CD4-positive, alpha-beta T cell (primary cell): ENCODE measurements at places on chromosomes 5 and 9.

DNA sequence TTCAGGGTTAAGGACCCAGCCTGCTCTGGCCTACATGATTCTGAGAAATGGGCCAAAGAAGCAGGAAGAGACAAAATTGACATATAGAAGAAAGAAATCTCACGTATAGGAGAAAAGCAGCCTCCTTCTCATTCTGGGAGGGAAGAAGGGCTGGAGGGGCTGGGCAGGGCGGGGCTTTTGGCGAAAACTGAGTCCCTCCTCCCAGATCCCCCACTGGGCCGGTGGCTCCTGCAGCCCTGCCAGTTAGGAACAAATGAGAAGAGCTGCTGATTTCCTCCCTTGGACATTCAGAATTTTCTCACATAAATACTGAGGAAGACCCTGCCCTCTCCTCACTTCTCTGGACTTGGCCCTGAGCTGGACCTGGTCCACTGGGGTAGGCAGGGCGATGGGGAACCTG lies at the start of gene WNT8A:
Gene WNT8A (plus strand): TSS at position 332 of the 400 bp plus-strand sequence. CDS start 95 bp downstream, outside the sequence.
- no peak for DNase-seq

GRCh38 chr5:61053937-61054336 lies 108.3 kb downstream of the SMIM15 start:
- no peak for DNase-seq

GRCh38 chr5:55994495-55994997 lies at the start of gene IL6ST:
Gene IL6ST, minus strand, starts transcription at chr5:55994963. Its CDS starts 18,685 bp downstream, at chr5:55976278.
- DNase-seq = peak; percentile 37

- DNase-seq = peak; percentile 35
Measured at GRCh38 chr5:149581192-149581861, at the start of gene ARHGEF37. Gene ARHGEF37, plus strand, starts transcription at chr5:149581498. Its CDS starts 16,272 bp downstream, at chr5:149597770.

DNA sequence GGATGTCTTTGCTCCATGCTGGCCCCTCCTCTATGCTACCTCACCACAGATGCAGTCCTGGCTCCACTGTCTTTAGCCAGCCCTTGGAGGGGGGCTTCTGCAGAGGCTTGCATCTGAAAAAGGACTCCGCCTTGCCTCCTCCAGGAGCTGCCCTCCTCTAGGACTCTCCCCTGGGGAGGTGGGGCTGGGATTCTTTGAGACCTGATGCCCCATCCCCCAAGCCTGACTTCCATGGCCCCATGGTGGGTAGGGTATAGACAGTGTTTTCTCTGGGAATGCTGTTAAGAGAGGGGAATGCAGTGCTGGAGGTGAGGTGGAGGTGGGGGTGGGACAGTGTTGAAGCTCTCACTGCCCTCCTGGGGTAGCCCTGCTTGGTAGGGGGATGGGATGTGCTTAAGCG lies 14.3 kb downstream of the JADE2 start:
- no peak for DNase-seq

DNA sequence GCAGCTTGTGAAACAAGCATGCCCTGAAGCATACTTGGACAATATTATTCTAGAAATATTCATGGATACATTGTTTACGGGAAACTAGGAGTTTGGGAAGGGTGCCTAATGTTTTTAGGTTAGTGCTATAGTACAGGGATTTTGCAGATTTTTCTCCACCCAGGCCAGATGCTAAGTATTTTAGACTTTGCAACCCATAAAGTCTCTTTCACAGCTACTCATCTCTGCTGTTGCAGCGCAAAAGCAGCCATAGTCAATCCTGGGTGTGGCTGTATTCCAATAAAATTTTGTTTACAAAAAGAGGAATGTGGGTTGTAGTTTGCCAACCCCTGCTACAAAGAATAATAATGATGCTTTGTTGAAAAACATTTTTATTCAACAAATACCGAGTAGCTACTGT lies 106.2 kb downstream of the CEMIP2 start:
- DNase-seq = no peak

DNA sequence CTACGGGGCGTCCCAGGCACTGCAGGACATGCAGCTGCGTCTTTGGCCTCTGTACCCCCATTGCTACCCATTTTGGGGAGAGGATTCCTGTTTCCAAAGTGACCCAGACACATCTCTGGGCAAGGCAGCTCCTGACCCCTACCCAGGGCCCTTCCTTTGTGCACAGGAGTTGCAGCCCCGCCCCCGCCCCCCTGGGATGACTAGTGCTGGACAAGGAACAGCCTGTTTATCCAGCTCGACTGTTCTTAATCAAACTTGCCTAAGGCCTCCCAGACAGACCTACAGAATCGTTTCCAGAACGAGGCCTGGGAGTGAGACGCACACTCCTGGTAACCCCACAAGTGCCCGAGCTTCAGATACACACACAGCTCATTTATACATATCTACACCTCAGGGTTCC lies 13.2 kb downstream of the DIPK1B start:
- DNase-seq = no peak

DNA sequence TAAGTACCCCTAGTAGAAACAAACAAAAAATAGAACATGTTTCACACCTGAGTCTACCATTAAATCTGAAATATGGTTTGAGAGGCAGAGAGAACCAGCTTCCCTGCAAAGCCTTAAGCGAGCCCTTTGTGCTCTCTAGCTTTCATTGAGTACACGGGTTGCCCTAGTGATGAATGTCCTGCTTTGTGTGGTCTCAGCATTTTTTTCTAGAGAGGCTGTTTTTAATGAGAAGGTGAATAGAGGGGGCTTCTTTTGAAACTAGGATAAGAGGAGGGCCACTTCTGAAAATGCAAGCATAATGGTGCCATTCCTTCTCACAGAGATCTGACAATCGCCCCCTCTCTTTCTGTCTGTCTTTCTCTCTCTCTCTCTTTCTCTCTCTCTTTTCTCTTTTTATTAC lies 131.3 kb downstream of the MACIR start:
- no peak for DNase-seq

DNA sequence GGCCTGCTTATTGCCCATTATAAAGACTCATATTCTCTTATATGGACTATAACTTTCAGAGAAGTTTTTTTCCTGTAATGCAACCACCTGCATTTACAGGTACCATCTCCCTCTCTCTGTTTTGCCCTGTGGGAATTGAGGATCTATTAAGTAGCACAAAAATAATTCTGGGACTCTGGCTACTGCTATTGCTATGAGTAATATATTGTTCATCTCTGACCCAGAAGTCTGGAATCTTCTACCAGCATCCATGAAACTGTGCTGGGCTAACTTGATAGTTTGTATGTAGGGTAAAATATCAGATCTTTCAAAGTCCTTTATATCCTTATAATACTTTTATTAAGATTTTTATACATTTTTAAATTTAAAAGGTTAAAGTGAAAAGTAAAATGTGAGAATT lies 607.2 kb downstream of the EFNA5 start:
- no peak for DNase-seq

DNA sequence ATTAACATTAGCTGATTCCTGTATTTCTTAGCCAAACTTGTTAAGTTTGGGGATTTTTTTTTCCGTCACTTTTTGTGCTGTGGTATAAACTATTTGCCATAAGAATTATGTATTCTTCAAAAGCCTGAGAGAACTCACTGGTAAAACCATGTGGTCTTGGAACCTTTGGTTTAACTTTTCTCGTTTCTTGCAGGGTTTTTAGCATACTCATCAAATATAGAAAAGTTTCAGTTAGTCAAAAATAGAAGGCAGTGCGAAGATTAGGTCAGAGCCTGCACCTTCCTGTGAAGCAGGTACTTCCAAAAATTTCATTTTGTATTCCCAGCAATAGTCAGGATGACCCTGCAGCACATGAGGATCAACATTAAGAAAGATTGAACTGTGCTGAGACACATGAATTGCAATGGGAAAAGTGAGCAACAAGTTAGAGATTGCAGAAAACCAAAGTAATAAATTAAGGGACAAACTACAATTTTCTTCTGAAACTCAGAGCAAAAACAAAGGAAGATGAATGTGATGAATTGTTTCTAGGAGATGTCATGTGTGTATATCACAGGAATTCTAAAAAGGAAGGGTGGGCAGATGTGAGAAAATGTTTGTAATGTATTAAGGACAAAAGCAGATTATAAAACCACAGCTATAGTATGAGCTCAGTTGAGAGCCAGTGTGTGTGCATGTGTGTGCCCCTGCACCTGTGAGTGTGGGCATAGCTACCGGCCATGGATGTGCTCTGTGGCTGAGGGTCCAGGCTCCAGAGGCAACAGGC lies 102.2 kb downstream of the ANGPTL2 start:
- no peak for DNase-seq

DNA sequence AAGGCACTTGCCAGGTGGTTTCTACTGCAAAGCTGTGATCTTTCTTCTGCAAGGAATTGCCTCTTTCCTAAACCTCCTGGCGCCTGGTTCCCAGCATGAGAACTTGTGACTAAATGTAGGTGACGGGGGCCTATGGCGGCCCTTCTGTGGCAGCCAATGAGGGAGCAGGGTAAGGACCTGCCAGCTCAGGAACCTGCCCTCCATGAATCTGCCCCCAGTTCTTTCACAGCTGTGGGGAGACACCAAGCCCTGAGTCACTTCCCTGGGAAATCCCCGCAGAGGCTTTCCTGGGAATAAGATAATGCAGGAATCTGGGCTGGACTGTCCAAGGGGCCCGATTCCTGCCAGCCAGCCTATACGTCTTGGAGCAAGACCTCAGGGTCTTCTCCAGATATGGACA lies 56.7 kb upstream of the CTNNA1 start:
- no peak for DNase-seq

DNA sequence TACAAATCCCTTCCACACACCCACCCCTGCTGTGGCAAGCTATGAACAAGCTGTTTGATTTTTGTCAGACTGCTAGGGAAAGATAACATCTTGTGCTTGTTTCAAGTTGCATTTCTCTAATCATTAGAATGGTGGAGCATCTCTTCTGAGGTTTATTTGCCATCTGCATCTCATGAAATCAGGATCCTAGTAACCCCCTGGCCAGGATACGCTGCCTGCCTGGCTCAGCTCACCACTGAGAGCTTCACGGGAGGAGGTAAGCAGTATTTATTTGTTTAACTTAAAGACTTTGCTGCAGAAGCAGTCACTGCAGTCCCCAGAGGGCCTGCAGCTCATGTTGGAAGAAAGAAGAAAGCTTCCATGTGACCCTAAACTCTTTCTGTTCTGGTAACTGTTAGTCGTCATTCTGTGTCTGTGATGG lies 83.3 kb upstream of the CXCL14 start:
- DNase-seq = no peak

GRCh38 chr9:77386187-77386586 lies 208.9 kb downstream of the VPS13A start:
- DNase-seq = no peak

DNA sequence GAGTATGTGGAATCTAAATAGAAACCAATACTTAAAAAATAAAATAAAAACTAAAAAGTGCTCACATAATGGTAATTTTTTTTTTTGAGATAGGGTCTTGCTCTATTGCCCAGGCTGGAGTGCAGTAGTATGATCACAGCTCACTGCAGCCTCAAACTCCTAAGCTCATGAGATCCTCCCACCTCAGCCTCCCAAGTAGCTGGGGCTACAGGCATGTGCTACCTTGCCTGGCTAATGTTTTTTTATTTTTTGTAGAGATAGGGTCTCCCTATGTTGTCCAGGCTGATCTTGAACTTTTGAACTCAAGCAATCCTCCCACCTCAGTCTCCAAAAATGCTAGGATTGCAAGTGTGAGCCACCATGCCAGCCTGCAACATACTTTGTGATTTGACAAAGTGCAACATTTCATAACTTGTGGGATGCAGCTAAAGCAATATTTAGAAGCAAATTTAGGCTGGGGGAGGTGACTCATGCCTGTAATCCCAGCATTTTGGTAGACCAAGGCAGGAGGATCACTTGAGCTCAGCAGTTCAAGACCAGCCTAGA lies 18.4 kb downstream of the AP3B1 start:
- DNase-seq = no peak

GRCh38 chr5:65061250-65061973 lies 292.7 kb downstream of the CWC27 start:
- no peak for DNase-seq

DNA sequence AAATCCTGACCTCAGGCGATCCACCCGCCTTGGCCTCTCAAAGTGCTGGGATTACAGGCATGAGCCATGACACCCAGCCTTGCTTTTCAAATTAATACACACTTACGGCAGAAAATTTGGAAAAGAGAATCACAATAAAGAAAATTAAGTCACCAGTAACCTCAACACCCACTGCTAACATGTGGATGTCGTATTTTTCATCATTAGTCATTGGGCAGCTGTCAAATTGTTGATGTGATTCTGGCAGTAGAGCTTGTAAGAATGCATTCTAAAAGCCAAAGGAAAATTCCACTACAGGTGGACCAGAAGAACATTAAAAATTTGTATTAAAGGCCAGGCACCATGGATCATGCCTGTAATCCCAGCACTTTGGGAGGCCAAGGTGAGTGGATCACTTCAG lies 237.3 kb upstream of the TUT7 start:
- DNase-seq = no peak

DNA sequence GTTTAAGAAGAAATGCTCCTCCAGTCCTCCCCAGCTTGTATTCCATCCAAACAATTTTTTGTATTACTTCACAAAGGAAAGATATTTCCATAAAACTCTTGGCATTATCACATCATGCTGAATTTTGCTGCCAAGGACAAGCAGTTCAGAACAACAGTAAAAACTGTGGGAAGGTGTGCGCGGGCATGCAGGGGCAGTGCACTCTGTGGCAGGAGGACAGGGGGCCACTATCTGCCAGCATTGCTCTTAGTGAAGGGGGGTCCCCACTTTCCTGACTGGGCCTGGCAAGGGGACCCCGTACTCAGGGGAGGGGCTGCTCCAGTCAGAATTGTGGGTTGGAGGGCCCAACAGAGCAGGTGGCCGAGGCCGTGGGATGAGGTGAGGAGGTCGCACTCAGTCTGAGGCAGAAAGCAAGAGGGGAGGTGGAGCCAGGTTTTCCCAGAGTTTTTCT lies 32.8 kb downstream of the ANGPTL2 start:
- DNase-seq = no peak

GRCh38 chr5:33212900-33213299 lies 227.9 kb upstream of the TARS1 start:
- DNase-seq = no peak

DNA sequence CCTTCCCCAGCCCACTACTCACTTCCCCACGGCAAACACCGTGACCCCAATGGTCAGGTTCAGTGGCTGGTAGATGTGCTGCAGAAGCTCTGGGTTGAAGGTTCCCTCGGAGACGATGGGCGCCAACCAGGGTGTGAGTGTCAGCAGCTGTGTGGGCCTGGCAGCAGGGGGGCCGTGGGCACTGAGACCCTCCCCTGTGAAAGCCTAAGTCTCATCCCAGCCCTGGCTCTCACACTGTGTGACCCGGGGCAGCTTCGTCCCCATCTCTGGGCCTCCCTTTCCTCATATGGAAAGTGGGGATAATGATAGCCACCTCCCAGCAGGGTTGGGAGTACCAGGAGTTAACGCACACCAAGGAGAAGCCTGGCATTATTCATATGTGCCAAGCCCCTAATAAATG lies 8.6 kb downstream of the GBGT1 start:
- DNase-seq = no peak

DNA sequence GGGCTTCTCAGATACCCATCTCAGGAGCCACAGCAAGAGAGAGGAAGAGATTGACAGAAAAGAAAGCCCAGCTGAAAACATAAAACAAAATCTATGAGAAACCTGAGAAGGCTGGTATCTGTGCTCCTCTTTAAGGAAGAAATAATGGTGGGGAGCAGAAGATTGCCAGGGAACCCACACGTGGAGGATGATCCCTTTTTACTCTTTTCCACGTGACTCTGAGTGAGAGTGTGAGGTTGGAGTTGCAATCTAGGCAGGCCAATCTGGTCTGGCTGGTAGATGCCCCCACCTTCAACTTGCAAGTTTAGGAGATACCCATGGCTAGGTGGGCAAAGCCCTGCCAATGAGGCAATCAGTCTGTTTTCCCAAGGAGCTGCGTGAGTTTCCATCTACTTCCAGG lies 202.3 kb downstream of the TENT4A start:
- no peak for DNase-seq
